IPS-NIHi11 (cell line): ENCODE measurements at places on chromosomes 7 and 10.

DNA sequence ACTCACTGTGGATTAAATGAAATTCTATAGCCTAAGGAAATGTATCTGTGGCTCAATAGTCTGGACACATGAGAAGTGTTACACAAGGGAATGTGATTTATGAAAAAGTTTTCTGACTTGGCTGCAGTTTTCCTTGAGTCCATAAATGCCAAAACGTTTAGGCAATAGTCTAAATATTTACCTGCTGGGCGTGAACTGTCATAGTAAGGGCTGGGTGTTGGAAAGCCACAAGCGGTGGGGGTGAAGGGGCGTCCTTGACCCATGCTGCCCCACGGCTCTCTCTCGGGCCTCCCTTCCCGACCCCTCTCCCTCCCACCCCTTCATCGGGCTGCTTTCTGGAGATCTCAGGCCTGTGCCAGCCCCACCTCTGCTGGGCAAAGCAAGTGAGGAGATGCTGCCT is 223.7 kb downstream of the BUB3 start:
- no peak for DNase-seq

GRCh38 chr7:28474640-28475039 is 62.3 kb downstream of the CREB5 start:
- no peak for DNase-seq

DNA sequence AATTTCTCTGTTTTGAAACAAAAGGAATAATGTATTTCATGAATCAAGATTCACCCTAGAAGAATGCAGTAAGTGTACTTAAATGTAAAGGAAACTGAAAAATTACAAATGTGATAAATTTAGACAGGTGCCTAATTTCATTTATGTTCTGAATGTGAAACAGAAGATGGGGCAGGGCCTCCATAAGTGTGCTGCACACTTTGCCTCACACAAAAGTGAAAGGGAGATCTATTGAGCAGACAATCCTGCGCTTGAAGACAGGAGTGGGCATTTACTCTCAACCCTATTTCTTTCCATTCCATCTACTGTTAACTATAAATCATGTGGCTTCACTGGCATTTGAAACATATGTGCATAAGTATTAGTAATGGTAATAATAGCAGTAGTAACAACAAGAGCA is 36.2 kb downstream of the GNG11 start:
- no peak for DNase-seq

GRCh38 chr10:110209454-110209925 is 2.1 kb downstream of the MXI1 start:
- DNase-seq, result peak; percentile 29

DNA sequence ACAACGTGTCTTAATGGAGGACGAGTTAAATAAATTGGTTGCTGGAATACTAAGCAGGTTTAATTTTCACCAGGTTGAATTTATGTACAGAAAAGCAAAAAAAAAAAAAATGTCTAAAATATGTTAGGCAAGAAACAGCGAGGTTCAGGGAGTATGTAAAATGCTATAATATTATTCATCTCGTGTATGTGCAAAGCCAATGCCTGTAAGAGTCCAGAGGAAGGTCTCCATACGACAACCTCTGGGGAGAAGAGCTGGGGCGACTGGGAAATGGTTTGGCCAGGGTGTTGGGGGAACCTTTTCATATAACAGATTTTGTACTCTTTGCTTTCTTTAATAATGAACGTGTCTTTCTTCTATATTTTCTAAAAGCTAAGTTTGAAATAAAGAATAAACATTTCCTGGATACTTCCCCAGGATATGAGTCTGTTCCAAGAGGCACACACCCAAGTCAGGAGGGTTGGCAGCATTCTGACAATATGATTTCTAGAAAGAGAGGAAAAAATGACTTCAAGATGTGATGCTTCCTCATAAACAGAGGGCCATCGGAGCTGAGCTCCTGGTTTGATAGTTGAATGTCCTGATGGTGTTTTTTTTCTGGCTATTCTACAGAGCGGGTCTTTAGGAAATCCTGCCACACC is 208.6 kb upstream of the MGMT start:
- DNase-seq, result no peak

DNA sequence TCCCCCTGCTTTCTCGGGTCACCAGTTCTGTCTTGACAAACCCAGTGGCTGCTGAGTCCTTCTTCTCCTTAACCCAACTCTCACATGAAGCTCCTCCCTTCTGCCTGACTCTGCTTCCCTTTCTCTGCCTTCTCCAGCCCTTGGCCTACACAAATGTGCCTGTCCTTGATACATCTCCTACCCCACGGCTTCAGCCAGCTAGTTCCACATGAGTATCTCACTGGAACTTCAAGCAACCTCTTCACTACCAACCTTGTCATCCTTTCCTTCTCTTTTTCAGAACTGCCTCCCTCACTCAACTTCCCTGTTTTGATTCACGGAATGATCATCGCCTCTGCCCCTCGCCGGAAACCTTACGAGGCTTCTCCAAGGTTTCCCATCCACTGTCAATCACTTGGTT is 55.9 kb downstream of the PDIA4 start:
- DNase-seq, result no peak

DNA sequence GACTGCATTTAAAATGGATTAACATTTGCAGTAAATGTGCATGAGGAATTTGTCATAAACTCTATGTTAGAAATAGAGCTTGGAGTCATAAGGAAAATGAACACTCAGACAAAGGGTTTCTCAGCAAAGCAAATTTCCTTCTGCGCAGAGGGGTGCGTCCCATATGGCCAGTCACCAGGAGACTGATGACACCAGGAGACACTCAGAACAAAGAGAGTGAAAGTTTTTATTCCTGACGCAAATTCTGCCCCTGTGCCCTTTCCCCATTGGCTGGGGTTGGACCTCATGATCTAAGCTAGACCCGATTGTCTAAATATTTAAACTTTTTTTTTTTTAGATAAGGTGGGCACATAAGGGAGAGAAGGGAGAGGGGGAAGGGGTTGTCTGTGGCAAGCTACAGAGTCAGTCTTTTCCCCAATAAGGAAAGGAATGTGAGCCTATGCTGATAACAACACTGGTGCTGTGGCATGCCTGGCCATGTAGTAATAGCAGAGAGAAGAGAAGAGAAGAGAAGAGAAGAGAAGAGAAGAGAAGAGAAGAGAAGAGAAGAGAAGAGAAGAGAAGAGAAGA is 202.0 kb downstream of the POM121L12 start:
- no peak for DNase-seq

GRCh38 chr7:105591522-105591921 is 10.2 kb upstream of the EFCAB10 start:
- no peak for DNase-seq

DNA sequence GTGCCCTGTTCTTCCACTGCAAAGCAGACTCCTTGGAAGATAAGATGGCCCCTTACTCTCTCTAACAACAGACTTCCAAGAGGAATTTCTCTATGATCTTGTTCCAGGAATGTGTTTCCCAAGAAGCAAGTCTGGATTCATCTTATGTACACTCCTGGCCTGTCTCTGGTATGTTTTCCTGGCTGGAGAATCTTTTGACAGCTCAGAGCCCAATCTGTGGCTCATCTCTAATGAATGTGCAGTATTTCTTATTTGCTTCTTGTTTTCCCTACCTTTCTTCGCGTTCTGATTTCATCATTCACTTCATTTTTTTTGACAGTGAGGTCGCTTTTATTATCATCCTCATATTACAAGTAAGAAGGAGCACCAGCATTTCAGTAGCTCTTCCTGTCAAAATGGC is 53.0 kb upstream of the PITRM1 start:
- no peak for DNase-seq

DNA sequence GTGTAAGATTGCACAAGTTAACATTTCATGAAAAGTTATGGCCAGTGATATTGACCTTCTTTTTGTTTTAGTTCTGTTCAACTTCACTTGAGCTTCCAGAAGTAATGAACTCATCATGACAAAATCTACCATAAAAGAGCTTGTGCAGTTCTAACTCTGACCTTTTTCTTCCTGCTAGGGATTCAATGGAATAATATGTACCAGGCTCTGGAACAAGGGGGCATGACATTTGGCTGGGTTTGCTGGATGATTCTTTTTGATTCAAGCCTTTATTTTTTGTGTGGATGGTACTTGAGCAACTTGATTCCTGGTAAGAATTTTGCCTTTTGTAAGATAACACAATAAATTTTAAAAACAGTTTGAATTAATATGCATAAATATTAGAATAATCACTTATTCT is 205.0 kb downstream of the ABCA13 start:
- DNase-seq, result no peak

DNA sequence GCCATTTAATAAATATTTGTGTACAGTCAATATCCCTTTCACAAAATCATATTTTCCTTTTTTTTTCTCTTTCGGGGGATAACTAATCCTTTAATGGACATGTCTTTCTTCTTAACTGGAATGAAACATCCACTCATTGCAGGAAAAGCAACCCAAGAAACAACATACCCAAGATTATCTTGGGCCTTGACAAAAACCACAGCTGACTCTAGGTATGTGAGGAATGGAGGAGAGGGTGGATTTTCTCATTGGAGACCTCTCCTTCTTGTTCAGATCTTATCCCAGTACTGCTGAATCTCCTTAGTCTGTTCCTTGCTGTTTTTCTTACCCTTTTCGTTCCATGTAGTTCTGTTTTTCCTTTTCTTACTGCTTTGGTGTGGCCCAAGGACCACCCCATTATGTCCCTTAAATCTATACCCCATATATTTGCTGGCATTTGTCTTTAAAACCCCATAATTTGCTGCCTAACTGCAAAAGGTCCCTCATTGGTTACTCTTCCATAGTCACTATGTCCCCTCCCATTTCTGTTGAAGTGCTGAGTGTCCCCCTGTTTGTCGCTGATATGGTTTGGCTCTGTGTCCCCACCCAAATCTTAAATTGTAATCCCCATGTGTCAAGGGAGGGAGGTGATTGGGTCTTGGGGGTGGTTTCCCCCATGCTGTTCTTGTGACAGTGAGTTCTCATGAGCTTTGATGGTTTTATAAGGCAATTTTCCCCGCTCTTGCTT is 6.8 kb upstream of the CDK6 start:
- DNase-seq, result no peak

- no peak for DNase-seq
Measured at GRCh38 chr7:145534301-145534700, 582.3 kb upstream of the CNTNAP2 start.

GRCh38 chr10:132469197-132469884 is 68.2 kb upstream of the INPP5A start:
- no peak for DNase-seq

DNA sequence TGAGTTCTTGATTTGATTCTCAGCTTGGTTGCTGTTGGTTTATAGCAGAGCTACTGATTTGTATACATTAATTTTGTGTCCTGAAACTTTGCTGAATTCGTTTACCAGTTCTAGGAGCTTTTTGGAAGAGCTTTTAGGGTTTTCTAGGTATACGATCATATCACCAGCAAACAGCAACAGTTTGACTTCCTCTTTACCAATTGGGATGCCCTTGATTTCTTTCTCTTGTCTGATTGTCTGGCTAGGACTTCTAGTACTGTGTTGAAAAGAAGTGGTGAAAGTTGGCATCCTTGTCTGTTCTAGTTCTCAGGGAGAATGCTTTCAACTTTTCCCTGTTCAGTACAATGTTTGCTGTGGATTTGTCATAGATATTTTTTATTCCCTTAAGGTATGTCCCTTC is 86.2 kb downstream of the PLXDC2 start:
- no peak for DNase-seq
